BJ (cell line): ENCODE measurements at places on chromosomes 5 and 9. TPM values are rescaled to one million over a fixed set of nuclear protein-coding genes. Genes with fewer than 3 reads are reported as not detected.
A peak's percentile ranks its signal among the peaks of the same experiment; 100 is the strongest.

The LECT2 gene
- polyA plus RNA-seq: 0.10 TPM in 1 of 2 replicates, not detected in the other

The PCDHB2 gene
- polyA plus RNA-seq: 0.42 and 0.99 TPM in 2 replicates

The PKD2L2 gene
- 0.02 TPM in 1 of 2 replicates, not detected in the other for polyA plus RNA-seq

The KCNN2 gene
- polyA plus RNA-seq: 4.6 and 5.1 TPM in 2 replicates

The DEPDC1B gene
- polyA plus RNA-seq: 6.5 and 6.8 TPM in 2 replicates

The ANKRD33B gene
- 2.4 and 3.4 TPM in 2 replicates for polyA plus RNA-seq

The IRF1 gene
- polyA plus RNA-seq: 17.9 and 25.5 TPM in 2 replicates

The SCGB3A1 gene
- polyA plus RNA-seq: not detected in 2 replicates

The ZSWIM6 gene
- 11.1 and 11.8 TPM in 2 replicates for polyA plus RNA-seq

The MYO10 gene
- 17.1 TPM in 2 replicates for polyA plus RNA-seq

The GMCL2 gene
- not detected in 2 replicates for polyA plus RNA-seq

The TEX48 gene
- polyA plus RNA-seq: not detected in 2 replicates

The HSPB3 gene
- 14.4 and 22.2 TPM in 2 replicates for polyA plus RNA-seq

The F2RL2 gene
- polyA plus RNA-seq: 48.8 and 60.8 TPM in 2 replicates

The PTGER4 gene
- polyA plus RNA-seq: 0.28 and 0.44 TPM in 2 replicates

DNA sequence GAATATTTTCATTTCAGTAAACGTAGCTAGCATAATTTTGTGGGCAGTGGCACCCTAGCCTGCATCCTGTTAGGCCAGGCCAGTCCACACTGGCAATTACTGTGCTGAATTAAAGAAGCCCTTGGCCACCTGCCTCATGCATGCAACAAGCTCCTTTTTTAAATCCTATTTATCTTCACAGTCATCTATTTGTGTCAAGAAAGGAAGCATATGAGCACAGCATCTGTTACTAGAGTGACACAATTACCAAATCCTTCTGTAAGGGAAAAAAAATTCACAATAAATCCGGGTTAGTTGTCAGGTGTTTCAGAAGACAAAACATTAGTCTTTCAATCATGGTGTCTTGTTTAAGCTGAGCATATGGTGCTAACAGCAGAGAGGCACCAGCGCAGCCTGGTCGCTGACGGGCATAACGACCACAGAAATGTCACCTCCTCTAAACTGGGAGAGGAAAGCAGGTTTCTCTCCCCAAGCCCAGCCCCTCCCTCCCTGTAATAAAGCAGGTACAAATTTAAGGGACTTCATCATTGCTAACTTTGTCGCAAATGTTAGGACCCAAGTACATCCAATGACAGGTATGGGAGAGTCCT lies 520.6 kb downstream of the CTNND2 start:
- DNase-seq: no peak

- DNase-seq: no peak
Observed at GRCh38 chr9:134961331-134962064, 43.8 kb upstream of the FCN1 start.

- no peak for DNase-seq
Observed at GRCh38 chr5:136909906-136910305, 544.6 kb upstream of the TRPC7 start.

GRCh38 chr5:146338774-146339714 lies at the start of gene POU4F3:
POU4F3 (plus strand) TSS chr5:146338839; CDS start chr5:146339113, 274 bp downstream.
- DNase-seq: no peak

- no peak for DNase-seq
Observed at GRCh38 chr9:117596678-117597077, 107.5 kb upstream of the TLR4 start.

DNA sequence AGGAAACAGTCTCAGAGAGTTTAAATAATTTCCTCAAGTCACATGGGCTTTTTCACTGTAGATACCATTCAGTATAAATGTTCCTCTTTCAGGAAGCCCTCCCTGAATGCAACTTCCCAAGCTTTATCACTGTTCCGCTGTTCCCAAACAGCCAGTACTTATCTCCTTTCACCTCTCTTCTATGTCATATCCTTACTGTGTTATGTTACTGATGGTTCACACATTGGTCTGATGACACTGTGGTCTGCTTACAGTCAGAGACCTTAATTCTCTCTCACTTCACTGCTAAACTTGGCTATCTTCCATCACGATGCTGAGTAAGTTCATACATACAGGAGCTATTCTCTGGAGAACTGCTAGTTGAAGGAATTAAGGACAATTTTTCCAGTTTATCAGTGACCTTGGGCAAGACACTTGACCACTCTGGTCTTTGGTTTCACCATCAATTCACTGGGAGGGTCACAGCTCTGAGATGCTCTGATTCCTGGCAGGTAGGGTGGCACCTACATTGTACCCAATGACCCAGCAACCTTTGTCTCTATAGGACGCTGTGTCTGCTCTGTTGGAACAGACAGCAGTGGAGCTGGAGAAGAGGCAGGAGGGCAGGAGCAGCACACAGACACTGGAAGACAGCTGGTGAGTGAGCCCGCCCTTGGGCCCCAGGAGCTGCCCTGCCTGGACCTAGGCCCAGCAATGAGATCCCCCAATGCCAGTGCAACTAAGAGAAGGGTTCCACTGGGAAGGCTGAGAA lies 42.1 kb upstream of the RARS1 start:
- DNase-seq: no peak

DNA sequence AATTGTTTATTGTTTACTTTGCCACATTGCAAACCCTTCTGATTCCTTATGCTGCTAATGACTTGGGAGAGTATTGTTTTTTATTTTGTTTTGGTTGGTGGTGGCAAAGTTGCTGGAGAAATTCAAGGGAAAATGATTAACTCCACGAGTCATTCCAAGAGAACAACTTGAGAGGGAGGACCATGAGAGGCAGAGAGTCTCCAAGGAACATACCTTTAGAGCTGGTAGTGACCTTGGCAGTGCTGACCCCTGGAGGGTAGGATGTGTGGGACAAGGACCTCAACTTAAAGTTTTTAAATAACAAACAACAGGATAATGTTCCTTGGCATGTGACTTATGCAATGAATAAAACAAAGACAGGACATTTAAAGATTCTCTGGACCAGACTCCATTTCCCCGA lies 139.7 kb downstream of the LRRC70 start:
- DNase-seq: no peak

- DNase-seq: no peak
Observed at GRCh38 chr5:112237456-112237855, 181.6 kb downstream of the EPB41L4A start.

DNA sequence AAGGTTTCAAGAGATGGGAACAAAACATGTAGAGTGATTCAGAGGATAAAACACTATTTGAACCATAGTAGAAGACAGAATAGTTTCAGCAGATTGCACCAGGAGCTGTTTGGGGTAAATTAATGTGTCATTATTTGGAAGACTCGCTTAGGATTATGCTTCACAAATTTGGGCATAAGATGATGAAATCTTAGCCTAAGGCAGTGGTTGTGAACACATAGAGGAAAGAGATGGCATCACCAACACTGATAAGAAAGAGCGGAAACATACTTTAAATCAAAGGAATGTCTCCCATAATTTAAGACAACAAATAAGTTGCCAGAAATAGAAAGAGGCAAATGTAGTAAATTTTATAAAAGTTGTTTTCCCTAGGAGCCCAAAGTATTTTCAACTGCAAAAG lies 66.1 kb upstream of the TBCA start:
- no peak for DNase-seq

DNA sequence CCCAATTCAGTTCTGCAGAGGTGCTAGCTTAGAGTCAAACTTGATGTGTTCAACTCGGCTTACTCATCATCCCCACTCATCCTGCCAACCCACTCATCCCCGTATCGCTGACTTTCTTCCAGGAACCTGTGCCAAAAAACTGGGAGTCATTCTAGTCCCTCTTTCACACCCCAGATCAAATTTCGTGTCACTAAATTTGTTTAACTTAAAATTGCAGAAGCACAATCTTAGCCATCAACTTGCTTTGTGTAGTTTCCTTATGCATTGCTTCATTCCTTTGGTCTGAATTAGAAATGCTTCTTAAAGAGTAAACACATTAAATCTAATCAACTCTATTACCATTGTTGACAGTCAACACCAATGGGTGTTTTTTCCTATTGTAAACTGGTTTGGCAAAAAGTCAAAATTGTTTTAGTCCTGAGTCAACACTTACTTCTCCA lies 162.4 kb downstream of the TTC39B start:
- DNase-seq: no peak

DNA sequence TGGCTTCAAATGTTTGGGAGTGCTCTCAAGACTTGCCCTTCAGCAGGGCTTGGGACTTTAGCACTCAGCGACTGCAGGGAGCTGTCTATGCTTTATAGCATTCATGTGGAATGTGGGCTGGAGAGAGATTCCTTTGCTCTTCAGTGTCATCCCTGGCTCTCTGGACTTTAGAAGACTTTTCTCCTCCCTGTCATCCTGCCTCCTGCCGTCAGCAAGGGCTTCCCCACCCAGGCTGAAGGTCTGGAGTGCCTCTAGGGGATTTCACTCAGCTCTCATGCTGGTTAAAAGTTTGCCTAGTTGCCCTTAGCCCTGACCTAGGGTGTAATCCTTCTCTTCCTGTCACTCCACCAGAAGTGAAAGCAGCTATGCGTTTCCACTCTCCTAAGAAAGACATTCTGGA lies 210.9 kb downstream of the FRMD3 start:
- peak; percentile 13 for DNase-seq

DNA sequence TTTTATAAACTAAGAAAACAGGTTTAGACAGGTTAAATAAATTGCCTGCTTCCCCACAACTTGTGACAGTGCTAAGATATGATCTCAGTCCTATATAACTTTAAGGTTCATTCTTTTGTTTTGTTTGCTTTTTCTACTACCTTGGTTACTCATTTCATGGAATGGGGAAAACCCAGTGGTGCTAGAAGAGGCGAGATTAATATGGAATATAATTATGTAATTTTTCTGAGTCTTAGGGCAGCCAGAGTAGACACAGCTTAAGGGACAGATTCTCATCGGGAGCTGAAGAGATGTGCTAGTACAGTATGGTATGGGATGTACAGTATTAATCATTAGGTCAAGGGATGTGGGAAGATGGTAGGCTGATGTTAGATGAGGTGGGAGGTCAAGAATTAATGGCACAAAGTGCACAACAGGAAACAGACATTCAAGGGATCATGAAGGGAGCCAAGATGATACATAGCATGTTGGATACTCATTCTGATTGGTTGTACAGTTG lies 6.2 kb downstream of the TRIM32 start:
- no peak for DNase-seq

DNA sequence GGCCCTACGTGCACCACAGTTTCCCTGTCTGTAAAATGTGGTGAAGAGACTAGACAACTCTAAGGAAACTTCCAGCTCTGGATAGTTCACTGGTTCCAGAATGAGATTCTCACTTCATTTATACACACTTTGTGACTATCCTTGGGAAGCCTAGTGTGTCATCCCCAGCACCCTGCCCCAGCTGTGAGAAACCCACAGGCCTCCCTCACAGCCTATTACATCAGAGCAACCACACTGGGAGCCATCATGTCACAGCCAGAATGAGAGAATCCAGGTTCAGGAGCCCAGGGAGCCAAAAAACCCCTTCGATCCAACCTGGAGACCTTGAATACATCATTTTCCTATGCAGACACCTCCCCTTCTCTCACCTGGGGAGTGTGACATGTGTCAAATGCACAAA lies 21.0 kb upstream of the HAND1 start:
- no peak for DNase-seq

DNA sequence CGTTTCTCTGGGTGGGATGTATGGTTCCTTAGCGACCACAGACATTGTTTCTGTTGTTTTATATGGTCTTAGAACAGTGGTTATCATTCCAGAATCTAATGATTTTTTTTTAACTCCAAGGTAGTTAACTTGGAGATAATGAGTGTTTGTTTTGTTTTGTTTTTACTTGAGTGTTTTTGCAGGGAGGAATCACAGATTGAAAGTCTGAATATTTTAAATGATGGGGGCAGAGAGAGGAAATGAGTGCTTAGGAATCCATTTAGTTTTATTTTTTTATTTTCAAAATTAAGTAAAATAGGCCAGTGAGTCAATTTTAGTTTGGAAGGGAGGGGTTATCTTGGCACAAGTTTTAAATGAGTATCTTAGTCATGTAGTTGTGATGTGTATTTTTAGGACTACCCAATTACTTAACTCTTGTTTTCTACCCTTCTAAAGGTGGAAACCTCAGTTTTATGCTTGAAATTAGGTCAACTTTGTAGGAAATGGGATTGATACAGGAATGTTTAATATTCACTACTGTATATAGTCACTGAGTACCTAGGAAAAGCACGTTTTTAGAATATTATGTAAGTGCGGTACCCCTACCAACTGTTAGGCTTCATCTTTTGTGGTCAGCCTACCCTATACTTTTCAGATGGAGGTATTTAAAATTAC lies 2.0 kb downstream of the UBE2R2 start:
- peak; percentile 36 for DNase-seq

GRCh38 chr5:72846483-72846882 lies 30.0 kb downstream of the TNPO1 start:
- DNase-seq: no peak

- no peak for DNase-seq
Observed at GRCh38 chr5:141691286-141691866, 9.3 kb upstream of the ARAP3 start.

- DNase-seq: no peak
Observed at GRCh38 chr5:161535762-161536161, 10.8 kb downstream of the GABRB2 start.

DNA sequence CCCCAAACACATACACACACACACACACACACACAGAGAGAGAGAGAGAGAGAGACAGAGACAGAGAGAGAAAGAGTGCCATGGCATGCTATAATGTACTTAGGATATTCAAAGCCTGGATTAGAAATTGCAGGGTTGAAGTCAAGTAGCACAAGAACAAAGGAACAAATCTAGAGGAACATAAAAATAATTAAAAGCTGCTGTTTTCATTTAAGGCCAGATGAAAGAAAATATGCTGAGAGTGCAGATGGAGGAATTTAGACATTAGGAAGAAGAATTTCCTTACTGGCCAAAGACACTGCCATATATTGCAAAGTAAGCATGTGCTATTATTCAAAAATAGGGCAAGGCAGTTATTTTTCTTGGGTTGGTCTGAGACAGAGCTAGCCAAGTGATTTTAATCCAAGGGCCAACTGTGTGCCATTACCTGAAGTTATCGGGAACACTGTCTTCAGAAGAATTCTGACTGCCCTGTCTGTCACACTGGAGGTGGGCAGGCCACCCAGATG lies 31.7 kb downstream of the HSD17B3 start:
- no peak for DNase-seq

DNA sequence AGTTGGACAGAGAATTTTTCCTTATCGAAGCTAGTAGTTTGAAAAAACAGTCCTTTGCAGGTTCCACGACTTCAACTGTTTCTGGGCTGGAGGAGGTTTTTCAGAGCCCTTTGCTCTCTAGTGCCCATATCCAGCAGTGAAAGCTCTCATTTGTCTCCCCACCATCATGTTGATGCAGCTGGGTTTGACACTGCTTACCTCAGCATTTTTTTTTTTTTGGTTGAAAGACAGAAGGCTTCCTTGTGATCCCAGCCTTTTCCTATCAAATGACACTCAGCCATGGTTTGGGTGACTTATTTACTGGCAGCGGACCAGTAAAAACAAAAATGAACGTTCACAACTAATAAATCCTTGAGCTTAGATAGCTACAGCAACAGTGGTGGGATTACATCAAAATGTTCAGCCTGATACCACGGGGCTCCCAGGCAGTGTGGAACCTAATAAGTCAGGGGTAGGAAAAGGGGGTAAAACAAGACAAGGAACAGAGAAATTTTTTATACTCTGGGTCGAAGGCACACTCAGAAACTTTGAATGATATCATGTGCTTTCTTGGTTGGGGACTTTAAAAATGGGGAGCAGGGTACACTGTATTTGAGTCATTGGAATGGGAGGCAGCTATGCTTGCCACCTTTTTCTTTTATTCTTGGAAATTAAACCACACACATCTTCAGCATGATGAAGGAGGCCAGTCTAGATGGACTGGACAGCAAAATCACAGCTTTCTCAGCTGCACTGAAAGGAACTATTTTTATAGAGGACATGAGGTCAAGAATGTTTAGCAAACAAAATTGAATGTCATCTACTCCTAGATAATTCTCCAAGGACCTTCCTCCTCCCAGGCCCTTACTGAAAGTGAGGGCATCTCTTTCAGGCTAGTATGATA lies 308.9 kb upstream of the MPDZ start:
- DNase-seq: no peak
